Left ventricle myocardium superior (tissue), 1 donor: ENCODE measurements at places on chromosomes 16 and 17.
A peak's percentile ranks its signal among the peaks of the same experiment; 100 is the strongest.

GRCh38 chr17:6361733-6362132 is 73.2 kb downstream of the AIPL1 start:
- DNase-seq = no peak

DNA sequence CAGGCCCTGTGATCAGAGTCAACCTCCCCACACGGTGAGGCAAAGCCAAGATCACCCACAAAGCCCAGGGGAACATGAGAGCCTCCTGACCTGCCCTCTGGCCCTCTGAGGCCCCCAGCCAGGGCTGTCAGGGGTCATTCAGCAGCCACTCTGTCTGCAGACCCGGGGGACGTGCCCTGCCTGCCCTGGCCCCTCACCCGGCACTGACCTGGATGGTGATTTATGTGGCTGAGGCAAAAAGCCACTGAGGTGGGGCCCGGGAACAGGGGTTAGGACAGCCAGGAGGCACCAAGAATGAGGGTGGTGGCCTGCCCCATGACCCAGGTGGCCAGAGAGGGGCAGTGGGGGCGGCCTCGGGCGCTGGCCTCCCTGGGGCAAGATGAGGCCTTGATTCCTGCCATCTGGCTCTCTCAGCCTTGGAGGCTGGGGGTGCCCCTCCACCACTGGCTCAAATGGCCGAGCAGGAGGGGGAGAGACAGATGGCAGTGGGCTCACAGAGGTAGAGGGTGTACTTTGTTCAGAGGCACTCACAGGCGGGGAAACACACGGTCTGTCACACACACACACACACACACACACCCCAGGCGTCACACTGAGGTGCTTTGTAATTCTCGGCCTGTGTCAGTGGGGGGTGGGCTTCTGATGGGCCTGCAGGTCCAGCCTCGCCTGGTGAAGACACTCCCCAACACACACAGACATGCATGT is 174.0 kb upstream of the GSE1 start:
- DNase-seq = no peak

GRCh38 chr16:50627419-50627818 is 53.7 kb downstream of the SNX20 start:
- DNase-seq = peak; percentile 71

DNA sequence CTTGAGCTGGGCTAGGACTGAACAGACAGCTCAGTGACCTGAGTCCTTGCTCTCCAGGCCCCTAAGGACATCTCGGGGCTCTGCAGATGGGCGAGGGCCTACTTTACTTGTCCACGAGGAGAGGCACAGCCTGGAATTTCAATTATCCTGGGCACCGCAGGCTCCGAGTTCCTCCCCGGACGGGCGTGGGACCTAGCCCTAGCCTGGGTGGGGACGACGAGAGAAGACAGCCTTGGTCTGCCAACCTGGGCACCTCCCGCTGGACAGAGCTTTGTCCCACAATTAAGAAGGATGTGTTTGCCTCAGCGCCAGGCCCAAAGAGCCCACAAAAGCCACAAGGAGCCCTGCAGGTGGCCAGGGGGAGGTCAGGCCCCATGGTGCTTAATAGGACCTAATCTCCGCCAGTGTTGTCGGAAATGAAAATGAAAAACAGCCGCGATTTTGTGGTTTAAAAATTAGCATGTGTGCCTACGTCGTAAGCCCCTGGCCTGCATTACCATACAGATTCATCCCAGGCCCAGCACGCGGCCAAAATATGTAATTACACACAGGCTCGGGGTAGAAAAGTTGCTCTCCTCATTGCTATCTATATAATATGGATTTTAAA is 51.4 kb upstream of the LHX1 start:
- no peak for DNase-seq

DNA sequence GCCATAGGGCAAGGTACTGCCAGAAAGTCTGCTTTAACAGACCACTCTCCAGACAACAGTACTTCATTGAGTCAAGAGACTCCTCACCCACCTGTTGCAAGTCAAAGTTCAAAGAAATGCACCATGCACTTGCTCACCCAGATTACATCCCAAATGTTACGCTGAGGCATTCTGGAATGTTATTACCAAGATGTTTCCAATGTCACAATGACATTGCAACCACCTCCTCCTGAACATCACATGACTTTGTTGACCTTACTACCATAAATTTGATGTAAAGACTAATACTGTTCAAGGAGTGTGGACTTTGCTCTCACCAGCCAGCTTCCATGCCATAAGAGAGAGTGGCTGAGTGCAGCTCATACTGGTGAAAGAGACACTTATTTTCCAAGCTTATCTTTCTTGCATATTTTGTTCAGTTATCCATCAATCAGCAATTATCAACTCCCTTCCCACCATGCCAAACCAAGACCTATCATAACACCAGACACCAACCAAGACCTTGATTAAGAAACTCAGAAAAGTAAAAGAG is 58.5 kb upstream of the BCAR1 start:
- DNase-seq = no peak

DNA sequence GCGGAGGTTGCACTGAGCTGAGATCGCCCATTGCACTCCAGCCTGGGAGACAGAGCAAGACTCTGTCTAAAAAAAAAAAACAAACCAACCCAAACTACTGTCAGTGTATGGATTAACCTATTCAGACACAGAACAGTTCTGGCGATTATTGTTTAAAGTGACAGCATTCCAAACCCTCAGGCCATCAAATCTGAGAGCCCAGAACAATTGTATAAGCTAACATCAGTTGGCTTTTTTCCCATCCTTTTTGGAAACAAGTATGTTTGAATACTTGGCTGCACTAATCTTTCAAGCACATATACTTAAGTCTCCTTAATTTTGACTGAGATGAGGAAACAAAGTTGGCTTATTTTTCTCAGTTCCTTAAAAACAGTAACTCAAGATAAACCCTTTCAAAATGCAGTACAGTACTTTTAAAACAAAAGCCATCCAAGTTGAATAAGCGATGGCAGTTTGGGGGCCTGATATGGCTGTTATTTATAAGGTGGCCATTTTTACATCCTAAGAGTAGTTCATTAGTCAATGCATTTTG is 1.4 kb downstream of the ZSWIM7 start:
- DNase-seq = no peak

- peak; percentile 60 for DNase-seq
These were observed at the start of gene FBXL19 for GRCh38 chr16:30923554-30924075. FBXL19 (plus strand) TSS chr16:30923572; CDS start chr16:30925755, 2,183 bp downstream.

- DNase-seq = peak; percentile 65
These were observed at the start of gene TMEM98 for GRCh38 chr17:32927724-32928585. TMEM98 (plus strand) TSS chr17:32928153; CDS start chr17:32931529, 3,376 bp downstream.

GRCh38 chr17:74568106-74568873 is 981 bp upstream of the CD300H start:
- DNase-seq = no peak

GRCh38 chr17:27294689-27295630 is 1.0 kb downstream of the WSB1 start:
- DNase-seq = no peak

DNA sequence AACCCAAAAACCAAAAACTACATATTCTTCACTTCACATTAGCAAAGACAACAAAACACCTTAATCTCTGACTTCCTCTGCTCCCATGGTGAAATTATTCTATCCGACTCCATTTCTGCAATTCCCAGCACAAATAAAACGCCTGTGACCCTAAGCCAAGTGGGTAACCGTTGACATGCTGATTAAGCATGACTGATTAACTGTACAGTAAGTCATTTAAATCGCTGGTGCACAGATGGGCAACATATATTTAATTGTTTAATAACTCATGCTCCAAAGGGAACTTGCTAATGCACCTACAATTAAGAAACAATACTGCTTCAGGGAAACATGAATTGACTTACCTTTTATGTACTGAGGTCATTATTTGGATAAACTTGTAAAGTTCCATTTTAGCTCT is 436.7 kb downstream of the KIF2B start:
- DNase-seq = no peak

DNA sequence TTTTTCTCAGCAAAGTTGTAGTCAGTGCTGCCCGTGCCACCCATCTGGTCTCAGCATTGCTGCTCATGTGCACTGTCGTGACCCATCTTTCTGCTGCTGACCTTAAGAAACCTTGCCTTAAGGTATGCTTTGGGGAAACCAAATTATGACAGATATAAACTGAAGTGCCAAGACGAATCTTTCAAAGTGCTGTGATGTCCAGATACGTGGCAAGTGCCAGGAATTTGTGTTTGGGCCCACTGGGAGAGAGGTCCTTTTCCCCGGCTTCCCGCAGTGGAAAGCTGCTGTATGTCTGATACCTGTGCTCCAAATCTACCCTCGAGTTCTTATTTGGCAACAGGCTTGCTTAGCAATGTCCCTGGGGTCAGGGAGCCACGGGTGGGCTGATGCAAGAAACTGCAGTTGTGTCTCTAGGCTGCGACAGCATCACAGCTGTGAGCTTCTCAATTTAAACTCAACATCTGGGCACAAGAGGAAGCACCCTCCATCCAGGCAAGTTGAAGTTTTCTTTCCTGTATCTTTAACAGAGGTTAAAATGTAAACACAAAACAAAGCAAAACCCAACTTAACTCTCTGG is 30.3 kb upstream of the TOX3 start:
- no peak for DNase-seq

GRCh38 chr17:64103391-64104364 is 26.3 kb downstream of the ERN1 start:
- no peak for DNase-seq

- peak; percentile 75 for DNase-seq
These were observed 737 bp downstream of the NUDT16L1 start for GRCh38 chr16:4693956-4694641.

DNA sequence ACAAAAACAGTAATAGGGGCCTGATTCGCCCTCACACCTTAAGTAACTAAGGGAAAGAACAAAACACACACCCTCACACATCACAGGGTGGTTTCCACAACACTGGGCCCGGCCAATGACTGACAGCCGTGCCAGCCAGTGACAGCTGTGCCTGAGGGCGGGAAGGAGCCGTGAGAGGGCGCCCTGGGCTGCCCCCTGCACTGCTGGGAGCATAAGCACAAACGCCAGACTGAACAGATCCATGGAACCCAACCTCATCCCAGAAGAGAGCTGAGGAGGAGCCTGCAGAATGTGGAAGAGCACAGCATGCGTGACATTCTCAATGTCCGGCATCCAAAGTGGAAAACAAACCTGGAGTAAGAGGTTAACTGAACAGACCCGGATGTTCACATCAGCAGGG is 16.0 kb downstream of the CSNK1D start:
- DNase-seq = peak; percentile 67

GRCh38 chr16:86637744-86638143 is 59.4 kb downstream of the FOXL1 start:
- DNase-seq = no peak

GRCh38 chr16:72743011-72743761 is 304.7 kb downstream of the ZFHX3 start:
- DNase-seq = no peak

- DNase-seq = no peak
These were observed 47.0 kb downstream of the SMURF2 start for GRCh38 chr17:64615028-64615677.

DNA sequence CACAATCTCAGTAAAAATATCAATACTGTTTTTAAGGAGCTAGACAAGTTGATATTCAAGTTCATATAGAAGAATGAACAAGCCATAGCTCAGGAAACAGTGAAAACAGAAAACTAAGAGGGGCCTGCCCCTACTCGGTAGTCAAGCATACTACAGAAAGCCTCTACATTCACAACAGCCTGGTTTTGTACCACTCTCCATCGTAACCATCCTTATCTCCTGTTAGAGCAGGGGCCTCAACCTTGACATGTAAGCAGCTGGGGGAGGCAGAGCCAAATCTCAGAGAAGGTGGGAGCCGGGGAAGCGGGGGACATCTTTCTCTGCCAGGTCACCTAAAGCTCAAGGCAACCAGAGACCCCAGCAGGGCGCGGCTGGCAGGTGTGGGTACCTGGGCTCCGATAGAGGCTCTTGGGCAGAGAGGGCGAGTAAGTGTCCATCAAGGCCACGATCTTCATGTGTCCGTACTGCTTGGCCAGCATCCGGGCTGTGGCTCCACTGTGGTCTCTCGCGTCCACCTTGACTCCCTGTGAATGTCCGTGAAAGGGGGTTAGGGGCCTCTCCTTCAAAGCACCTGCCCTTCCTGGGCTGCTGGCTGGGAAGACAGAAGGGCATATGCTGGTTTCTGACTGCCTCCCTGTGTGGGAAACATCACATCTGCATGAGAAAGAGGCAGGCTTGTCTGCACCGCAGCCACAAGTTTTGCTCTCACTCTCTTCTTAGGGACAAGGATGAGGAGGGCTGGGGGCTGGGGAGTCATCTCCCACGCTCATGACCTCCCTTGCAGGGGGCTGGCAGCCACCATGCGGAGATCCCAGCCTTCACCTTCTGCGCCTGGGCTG is 20.2 kb downstream of the ANKS3 start:
- DNase-seq = no peak

DNA sequence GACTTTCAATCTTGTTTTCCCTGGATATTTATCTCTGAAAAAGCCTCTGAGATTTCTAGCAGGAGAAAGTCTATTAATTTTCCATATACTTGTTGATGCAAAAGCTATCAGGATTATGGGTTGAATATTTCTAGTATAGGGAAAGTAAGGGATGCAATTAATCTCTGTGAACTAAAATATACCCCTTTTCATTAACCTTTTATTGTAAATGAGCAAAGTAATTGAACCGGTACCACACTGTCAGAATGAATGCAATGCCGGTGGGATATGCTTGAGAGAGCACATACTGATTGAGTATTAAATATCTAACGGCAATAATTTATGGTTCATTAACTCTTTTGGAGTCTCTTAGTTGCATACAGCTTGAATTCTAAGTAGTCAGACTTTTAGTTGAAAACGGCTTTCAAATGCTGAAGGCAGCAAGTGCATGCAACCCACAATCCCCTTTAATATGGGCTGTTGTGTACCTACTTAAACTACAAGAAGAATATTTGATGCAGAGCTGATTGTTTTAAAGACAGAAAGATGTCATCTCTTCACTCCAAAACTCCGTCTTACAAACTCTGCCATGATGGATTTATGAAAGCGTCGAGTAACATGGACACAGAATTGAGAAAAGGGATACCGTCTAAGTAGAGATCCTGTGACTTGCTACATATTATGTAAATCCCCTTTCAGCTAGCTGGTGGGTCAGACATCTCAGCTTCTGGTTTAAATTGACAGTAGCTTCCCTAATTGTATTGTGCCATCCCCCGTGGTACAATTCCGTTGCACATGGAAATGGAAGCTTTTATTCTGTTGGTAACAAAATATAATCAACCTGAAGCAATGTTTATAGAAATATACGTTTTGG is 141.3 kb upstream of the CDH8 start:
- DNase-seq = no peak

GRCh38 chr17:40091691-40092397 is 8.5 kb downstream of the NR1D1 start:
- DNase-seq = peak; percentile 44

DNA sequence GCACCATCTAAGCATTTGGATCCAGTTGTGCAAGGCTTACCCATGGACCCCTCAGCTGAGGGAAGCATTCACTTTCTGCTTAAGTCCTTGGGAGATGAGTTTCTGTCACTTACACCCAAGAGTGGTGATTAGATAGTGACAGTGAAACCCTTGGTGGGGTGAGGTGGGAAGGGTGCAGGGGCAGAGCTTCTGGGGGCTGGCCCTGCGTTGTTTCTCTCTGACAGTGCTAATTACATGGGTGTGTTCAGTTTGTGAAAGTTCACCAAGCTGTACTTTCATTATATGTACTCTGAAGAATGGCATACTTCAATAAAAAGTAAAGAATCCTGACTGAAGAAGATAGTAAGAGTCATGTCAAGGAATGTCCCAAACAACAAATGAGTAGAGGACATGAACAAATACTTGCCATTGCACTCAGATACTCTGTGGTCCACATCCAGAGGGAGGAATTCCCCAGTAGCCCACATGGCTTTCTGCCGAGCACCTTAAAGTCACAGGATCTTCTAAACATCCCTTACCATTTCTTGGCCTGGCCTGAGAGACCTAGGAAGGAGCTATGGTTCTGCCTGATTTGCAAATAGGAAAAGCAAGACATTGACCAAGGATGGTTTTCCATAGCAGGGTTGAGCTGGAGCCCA is 8.4 kb downstream of the CHST6 start:
- no peak for DNase-seq
